Small intestine (tissue), 16 donors: ENCODE measurements at places on chromosomes 2 and 18. TPM values are rescaled to one million over a fixed set of nuclear protein-coding genes. Genes with fewer than 3 reads are reported as not detected.

- DNase-seq, result no peak
These were observed 174.6 kb downstream of the TGIF1 start for GRCh38 chr18:3624546-3624934.

GRCh38 chr2:159933727-159934049 lies 128.7 kb downstream of the PLA2R1 start:
- DNase-seq, result no peak

- no peak for DNase-seq
These were observed 21.7 kb upstream of the APCDD1 start for GRCh38 chr18:10432781-10433180.

DNA sequence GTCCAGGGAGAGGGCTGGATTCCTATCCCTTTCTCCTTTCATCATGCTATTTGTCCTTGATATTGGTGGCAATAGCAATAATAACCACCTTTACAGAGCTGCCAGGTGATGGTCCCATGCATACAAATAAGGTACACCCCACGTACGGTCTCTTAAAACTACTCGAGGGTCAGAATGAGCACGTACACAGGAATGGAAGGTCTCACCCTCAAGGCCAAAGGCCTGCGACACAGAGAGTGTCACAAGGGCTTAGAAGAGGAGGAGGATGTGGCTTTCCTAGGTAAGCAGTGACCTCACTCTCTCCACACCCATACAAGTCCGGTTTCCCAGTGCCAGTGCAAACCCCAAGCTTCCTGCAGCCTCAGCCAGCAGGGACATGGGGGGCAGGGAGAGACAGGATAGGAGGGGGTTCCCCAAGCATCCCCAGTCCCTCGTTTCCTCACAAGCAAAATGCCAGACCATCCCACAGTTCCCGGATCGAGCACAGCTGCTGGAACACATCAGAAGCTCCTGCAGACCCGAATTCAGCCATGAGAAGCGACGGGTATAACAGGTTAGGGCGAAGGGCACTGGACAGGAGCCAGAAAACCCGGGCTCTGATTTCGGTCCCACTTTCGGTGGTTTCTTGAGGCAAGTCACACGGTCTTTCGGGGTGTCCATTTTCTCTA lies 49.2 kb downstream of the PLB1 start:
- DNase-seq, result peak; percentile 90

DNA sequence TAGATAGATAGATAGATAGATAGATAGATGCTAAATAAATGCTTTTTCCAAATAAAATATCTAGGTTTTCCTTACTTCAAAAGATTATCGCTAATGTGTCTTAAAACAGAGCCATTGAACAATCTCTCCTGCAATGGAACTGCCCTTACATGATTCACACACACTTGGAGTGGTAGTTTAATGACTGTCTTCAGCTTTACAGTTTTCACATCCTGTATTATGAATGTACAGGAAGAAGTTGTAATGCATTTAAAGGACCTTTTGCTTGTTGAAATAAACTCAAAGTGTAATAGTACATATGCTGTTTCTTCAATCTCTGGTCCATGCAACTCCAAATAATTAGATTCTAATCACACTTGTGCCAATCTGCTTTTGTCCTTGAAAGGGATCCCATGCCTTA lies 797.6 kb upstream of the CDH2 start:
- DNase-seq, result no peak

DNA sequence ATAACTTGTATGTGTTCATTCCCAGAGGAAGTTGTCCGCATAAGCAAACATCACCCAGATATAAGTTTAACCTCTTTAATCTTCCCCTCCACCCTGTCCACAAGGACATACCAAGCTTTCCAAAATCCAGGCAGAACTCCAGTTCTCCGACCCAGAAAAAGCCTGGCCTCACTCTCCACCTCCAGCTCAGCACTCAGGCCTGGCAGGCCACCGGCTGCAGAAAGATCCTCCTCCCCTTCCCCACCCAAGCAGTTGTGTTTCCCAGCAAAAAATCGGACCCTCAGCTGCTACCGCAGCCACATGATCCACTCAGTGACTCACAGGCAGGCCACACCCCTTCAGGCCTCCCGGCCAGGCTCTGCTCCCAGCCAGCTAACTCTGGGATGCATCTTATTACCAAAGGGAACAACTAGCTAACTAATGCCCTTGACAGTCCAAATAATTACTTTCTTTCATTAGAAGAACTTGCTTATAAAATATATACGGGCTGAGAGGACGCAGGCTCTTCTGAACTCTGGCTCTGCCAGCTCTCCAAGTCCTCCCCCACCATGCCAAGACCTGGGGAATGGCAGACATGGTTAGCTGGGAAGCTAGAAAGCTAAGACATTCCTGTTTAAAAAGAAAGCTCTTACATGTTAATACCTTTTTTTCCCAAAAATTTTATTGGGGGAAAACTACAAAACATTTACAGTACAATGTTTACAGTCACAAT lies 4.5 kb downstream of the ZFP36L2 start:
- DNase-seq, result peak; percentile 87

DNA sequence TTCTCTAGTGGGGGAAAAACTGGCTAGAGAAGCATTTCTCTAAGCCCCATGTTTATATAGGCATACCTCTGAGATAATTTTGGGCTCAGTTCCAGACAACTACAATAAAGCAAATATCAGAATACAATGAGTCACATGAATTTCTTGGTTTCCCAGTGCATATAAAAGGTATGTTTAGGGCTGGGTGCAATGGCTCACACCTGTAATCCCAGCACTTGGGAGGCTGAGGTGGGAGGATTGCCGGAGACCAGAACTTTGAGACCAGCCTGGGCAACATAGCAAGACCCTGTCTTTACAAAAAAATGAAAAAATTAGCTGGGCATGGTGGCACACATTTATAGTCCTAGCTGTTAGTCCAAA lies 22.2 kb downstream of the TSN start:
- peak; percentile 22 for DNase-seq

GRCh38 chr18:50340078-50340477 lies 34.8 kb upstream of the SKA1 start:
- DNase-seq, result no peak

Gene GAL3ST2
- not detected for polyA plus RNA-seq

Gene HOXD12
- polyA plus RNA-seq, result not detected

GRCh38 chr2:181122601-181123000 lies 142.2 kb downstream of the UBE2E3 start:
- no peak for DNase-seq

DNA sequence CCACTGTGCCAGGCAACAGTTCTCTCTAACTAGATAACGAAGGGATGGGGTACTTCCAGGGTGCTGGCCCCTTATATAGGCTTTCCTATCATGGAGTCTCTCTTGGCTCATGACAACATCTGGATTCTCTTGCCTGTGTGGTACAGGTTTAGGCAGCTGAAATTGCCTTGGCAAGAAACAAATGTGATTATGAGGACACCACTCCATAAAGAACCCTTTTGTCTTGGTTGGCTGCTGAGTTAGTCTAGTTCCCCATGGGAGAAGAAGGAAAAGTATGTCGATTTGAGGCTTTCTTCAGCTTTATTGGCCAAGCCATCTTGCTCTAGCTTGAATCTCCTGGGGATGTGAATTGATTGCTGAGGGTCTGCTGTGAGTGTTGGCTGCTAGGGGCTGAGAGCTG lies 76.3 kb upstream of the ZCCHC2 start:
- no peak for DNase-seq

DNA sequence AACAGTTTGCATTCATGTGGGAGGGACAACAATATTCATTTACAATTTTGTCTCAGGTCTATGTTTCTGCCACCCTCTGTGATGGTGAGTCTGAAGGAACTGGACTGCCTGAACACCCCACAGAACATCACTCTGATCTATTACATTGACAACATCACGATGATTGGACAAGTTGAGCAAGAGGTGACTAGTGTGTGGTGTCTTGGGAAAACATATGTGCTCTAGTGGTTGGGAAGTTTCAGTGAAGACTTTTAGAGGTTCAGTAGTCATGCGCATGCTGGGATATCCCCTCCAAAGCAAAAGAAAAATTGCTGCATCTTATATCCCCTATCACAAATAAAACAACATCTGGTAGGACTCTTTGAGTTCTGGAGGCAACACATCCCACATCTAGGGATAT lies 18.6 kb upstream of the CTLA4 start:
- DNase-seq, result no peak

DNA sequence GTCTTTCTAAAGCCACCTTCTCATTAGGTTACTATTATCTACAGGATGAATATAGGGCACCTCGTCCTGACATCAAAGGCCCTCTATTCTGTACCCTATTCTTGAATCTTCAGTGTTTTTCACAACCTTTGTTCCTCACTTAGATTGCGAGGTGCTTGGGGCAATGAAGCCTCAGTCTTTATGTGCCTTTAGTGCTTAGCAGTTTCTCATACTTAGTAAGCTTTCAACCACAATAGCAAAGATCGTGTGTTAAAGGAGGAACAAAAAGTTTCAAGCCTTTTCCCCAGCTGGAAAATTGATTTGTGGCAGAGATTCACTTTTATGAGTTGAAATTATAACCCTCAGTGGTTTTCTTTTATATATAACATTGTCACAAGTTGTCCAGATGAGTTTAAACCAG lies 226.9 kb downstream of the MYO3B start:
- DNase-seq, result no peak

GRCh38 chr2:6442252-6442985 lies 423.3 kb downstream of the CMPK2 start:
- DNase-seq, result no peak

Gene FBXO36
- polyA plus RNA-seq, result 2.3 TPM

DNA sequence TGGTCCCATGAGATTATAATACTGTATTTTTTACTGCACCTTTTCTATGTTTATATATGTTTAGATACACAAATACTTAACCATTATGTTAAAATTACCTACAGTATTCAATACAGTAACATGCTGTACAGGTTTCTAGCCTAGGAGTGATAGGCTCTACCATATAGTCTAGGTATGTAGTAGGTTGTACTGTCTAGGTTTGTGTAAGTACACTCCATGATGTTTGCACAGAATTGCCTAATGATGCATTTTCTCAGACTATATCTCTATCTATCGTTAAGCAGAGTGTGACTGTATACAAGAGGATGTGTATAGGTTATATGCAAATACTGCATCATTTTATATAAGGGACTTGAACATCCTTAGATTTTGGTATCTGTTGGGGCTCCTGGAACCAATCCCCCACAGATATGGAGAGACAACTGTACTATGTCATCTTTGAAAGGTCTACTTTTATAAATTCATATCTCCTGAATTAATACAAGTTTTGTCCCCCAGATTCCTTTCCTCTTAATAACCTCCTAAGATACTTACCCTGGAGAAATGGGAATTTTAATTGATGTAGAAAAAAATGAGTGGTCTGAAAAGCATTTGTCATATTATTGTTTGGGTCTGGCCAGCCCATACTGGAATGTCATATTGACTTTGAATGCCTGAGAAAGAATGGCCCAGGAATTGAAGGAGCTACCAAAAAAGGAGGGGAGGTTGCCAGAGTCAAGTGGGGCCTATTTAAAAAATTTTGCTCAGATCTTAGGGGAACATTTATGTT lies 36.6 kb downstream of the EHBP1 start:
- DNase-seq, result no peak

DNA sequence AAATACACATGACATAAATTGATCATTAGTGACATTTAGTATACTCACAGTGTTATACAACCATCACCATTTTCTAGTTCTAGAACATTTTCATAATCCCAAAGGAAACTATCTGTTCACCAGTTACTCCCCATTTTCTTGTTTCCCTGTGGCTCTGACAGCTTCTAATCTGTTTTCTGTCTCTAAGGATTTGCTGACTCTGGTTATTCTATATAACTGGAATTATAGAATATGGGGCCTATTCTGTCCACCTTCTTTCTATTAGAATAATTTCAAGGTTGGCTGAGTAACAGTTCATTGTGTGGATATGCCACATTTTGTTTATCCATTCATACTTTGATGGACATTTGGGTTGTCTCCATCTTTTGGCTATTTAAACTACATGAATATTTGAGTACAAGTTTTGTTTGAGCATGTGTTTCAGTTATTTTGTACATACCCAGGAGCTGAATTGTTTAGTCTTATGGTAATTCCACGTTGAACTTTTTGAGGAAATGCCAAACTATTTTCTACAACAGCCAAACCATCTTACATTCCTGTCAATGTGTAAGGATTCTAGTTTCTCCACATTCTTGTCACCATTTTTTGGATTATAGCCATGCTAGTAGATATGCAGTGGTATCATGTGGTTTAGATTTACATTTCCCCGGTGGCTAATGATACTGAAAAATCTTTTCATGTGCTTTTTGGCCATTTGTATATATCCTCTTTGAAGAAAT lies 20.5 kb downstream of the KIAA1328 start:
- DNase-seq, result no peak
